ENCODE measurements at places on chromosomes 12 and 14.

- no peak for DNase-seq
Measured at GRCh38 chr12:73514672-73515071, 1023.0 kb upstream of the ATXN7L3B start.

GRCh38 chr12:107144990-107145389 lies 51.6 kb upstream of the CRY1 start:
- DNase-seq, result no peak

- DNase-seq, result no peak
Measured at GRCh38 chr12:47808050-47808449, 11.7 kb downstream of the HDAC7 start.

- no peak for DNase-seq
Measured at GRCh38 chr14:23121361-23121771, 2.3 kb upstream of the CEBPE start.

- no peak for DNase-seq
Measured at GRCh38 chr12:130280231-130280630, 57.5 kb upstream of the PIWIL1 start.

DNA sequence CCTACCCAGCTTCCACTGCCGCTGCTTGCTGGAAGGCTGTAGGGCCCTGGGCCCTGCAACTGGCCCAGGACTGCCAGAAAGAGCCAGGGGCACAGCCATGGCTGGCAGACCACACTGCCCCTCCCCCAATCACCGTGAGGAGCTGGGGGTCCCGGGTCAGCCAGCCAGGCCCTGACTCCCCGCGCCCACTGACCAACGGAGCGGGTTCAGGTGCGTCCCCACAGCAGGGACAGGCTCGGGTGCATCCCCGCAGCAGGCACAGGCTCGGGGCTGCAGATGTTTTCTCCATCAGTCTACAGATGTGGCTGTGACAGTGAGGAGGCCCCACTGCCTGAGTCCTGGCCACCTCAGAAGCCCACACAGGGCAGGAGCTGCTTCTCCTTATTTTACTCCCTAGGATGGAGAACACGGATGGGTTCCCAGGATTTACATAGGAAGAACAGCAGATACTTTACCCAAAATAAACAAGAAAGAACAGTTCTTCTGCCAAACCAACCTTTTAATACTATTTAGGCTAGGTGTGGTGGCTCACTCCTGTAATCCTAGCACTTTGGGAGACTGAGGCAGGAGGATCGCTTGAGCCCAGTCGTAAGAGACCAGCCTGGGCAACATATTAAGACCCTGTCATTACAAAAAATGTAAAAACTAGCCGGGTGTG lies 61.1 kb downstream of the TESC start:
- no peak for DNase-seq

GRCh38 chr12:67433385-67434175 lies 164.4 kb downstream of the CAND1 start:
- DNase-seq, result no peak

DNA sequence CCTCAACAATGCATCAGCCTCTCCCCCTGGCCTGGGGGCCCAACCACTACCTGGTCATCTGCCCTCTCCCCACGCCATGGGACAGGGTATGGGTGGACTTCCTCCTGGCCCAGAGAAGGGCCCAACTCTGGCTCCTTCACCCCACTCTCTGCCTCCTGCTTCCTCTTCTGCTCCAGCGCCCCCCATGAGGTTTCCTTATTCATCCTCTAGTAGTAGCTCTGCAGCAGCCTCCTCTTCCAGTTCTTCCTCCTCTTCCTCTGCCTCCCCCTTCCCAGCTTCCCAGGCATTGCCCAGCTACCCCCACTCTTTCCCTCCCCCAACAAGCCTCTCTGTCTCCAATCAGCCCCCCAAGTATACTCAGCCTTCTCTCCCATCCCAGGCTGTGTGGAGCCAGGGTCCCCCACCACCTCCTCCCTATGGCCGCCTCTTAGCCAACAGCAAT lies 7.4 kb upstream of the RNU7-1 start:
- no peak for DNase-seq

GRCh38 chr12:49339464-49339861 lies 2.5 kb upstream of the C1QL4 start:
- DNase-seq, result peak; percentile 53
